ENCODE measurements at places on chromosomes 11 and 22.
A peak's percentile ranks its signal among the peaks of the same experiment; 100 is the strongest.

DNA sequence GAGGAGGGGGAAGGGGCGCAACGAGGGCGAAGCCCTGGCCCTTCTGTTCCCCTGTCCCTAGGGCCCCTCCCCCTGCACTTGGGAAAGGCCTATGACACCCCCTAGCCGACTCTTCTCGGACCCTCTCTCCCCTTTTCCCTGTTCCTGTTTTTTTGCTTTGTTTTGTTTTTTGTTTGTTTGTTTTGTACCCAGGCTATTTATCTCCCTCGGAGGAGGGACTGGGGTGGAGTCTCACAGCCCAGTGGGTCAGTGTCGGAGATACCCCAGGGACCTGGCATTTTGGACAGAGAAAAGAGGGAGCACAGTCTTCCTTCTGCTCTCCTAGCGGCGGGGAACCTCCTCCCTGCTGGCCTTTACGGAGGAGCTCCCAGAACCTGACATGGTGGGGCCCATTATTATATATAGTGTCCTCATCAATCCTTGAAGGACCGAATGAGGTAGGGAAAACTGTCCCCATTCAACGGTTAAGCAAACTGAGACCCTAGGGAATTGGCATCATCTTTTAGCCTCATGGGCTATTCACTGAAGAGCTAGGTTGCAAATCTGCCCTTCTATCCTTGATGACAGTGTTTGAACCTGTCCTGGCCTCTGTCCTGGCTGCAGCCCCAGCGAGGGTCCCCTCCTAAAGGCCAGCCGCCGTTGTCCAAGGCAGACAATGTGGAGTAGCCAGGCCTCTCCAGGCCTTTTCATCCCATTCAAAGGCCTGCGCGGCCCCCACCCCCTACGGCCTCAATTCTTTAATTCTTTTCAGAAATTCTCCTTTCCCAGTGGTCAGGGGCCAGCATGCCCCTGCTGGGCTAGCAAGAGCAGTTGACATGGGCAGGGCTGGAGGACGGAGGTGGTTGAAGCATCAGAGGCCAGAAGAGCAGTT lies 911 bp downstream of the EMID1 start:
- DNase-seq, result no peak

DNA sequence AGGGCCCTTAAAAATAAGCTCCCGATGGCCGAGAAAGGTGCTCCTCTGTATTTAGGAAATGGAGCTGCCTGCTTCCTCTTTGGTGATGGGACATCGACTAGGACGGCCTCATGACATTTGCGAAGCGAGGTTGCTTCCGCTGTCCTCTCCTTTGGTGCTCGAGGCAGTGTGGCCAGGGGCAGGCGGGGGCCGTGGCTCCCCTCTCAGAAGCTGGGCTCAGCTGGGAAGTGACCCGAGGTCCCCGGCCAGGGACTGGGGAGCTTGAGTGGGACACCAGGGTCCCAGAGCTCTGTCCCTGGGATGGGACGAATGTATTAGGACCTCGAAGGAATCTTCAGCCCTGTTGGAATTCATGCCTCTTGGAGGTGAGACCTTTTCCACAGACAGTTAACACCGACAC lies 151.1 kb downstream of the CTTN start:
- DNase-seq, result no peak

GRCh38 chr22:28952857-28953256 lies 69.5 kb downstream of the ZNRF3 start:
- no peak for DNase-seq

- DNase-seq, result no peak
These were observed 203.7 kb downstream of the TENM4 start for GRCh38 chr11:79237091-79237490.

- peak; percentile 26 for DNase-seq
These were observed 69.7 kb downstream of the PRSS23 start for GRCh38 chr11:86869966-86870570.

DNA sequence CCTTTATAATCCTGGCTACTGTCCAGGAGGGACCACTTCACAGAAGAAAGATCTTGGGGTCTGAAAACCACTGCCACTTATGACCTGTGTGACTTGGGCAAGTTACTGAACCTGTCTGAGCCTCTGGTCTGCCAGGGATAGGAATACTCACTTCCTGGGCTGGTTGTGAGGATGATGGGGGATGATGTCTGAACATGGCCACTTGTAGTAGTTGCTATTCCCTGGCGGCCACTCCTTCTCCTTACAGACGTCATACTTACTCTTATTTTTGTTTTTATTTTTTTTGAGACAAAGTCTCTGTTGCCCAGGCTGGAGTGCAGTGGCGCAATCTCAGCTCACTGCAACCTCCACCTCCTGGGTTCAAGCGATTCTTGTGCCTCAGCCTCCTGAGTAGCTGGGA lies 26.1 kb downstream of the CD82 start:
- DNase-seq, result no peak

DNA sequence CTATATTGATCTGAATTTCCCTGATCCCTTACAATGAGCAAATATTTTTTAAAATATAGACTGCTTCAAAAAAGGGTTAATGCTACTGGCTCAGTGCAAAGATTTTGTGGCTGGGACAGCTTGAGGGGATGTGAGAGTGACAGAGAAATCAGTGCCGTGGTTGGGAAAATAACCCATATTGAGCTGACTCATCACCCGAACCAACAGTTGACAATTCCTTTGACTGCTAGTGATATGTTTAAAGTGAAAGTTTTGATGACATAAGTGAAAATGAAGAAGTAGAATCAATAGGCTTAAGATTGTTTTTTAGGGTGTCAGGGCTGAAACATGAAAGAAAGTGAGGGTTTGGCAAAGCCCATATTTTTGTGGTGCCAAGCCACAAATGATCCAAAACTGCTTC lies 257.1 kb upstream of the TENM4 start:
- no peak for DNase-seq

DNA sequence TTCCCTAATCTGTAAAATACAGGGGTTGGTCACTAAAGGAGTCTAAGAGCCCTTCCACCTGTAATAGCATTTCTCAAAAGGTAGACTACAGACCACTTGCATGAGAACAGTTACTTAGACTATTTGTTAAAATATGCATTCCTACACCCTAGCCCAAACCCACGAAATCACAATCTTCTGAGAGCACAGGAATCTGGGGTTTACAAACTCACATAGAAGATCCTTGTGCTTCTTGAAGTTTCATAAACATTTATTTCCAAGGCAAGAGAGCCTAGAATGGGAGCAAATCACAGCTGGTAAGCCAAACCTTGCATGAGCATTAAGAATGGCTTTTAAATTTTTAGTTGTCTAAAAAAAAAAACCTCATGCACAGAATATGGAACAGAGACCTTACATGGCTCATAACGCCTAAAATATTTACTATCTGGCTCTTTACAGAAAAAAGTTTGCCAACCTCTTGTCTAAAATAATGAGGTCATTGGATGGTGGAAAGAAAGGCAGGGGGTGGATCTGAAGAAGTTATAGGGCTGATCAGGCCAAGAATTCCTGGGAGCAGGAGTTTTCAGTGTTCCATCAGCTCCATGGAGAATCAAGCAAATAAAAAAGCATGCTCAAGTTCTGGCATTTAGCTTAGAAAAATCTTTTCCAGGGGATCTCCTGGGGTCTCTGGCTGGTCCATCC lies 133.4 kb downstream of the CCDC34 start:
- DNase-seq, result no peak

All from GM12891 (cell line).